ENCODE measurements at places on chromosomes 3 and 15.
A peak's percentile ranks its signal among the peaks of the same experiment; 100 is the strongest.

DNA sequence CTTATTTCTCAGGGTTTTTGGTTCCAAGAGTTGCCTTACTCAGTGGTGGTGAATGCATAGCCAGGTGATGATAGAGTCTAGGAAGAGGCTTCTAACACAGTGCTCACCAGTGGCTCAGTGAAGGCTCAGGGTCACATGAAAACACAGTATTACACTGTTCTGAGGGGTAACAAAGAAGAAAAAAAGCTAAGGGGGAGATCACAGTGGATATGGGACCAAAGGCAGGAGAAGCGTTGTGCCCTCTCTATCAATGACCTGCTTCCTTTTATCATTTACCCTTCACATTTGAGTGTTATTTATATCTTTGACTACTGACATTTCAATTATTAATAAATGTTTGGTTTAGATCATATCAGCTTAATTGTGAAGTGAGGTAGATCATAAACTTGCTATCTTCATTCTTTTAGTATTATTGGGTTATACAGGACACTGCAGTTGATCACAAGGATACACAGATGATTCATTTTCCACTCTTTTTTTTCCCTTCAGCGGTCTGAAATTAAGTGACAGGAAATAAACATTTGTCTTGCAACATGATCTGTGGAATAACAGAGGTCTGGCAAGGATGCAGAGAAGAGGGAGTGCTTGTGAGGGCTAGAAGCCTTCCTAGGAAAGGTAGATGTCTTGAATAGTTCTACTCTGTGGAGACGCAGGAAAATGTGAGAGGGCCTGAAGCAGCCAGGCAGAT is 171.7 kb downstream of the C3orf38 start:
- DNase-seq = no peak

GRCh38 chr3:187210545-187211327 is 13.4 kb downstream of the RTP1 start:
- no peak for DNase-seq

DNA sequence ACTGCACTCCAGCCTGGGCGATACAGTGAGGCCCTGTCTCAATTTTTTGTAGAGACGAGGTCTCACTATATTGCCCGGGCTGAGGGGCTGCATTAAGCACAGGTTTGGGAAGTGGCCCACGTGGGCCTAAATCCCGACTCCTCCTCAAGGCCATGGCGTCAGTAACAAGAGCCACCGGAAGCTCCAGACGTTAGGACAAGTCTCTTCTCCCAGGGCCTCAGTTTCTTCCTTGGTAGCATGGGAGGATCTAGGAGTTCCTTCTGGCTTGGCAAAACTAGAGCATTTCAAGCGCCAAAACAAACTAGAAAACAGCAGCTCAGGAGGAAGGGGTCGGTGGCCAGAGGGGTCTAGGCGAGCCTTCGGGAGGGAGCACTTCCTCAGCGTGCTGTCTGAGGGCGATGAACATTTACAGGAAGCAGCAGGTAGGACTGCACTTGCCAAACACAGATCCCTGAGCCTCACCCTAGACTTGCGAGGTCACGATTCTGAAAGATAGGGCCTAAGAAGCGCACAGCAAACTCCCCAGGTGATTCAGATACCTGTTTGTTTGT is 536 bp downstream of the SNAPC5 start:
- no peak for DNase-seq

DNA sequence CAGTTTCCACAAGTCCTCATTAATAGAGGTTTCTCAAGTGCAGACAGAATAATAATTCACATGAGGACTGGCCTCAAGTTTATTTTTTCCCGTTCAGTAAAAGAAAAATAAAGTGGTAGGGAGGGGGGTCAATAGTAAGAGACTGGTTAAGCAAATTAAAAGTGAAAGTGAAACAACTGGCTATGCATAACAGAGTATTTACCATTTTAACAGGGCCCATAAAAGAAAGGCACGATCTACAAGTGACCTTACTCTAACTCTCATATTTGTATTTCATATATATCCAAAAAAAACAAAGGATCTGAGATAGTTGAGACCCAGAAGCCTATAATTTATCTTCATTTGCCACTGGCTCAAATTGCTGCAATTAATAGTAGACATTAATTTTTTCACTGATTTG is 686.3 kb downstream of the NTRK3 start:
- DNase-seq = no peak

DNA sequence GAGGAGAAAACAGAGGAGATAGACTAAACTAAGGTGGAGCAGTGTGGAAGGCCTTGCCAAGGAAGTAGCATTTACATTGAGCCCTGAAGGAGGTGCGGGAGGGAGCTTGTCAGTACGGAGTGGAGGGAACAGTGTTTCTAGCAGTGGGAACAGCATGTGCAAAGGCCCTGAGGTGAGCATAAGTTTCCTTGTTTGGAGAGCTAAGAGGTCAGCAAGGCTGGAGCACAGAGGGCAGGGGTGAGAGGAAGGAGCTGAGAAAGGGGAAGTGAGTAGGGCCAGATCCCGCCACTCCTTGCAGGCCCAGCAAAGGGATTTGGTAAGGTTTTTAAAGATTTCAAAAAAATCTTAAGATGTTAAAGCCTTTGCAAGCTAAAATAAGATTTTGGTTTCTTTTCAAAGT is 70.1 kb downstream of the HMCES start:
- DNase-seq = no peak

DNA sequence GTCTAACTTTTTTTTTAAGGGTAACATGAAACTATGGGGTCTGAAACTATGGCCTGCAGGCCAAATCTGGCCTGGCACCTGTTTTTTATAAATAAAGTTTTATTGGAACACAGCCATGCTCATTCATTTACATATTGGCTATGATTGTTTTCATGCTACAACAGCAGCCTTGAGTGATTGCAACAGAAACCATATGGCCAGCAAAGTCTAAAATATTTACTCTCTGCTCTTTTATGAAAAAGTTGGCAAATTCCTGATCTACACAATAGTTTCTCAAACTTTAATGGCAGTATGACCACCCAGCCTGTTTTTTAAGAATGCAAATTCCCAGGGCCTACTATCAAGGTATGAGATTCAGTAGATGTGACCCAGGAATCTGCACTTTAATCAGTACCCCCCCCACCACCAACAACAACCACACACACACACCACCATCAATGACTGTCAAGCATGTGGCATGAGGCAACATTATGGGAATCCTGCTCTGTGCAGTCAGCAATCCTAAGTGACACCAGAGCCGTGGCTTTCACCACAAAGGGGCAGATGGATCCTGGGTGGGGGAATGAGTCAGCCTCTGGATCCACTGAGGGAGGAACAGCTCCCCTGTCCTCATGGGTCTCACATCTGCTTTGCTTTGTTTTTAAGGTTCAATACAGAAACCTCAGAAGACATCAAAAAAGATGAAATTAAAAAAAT is 142.8 kb downstream of the NTRK3 start:
- no peak for DNase-seq

GRCh38 chr3:197456261-197457091 is 99.3 kb downstream of the BDH1 start:
- DNase-seq = no peak

- DNase-seq = no peak
Observed at GRCh38 chr3:152499791-152500385, 231.2 kb downstream of the MBNL1 start.

- peak; percentile 84 for DNase-seq
Observed at GRCh38 chr3:126083913-126084767, at the start of gene SLC41A3. SLC41A3 (minus strand) TSS chr3:126084124; CDS start chr3:126068219, 15,905 bp downstream.

DNA sequence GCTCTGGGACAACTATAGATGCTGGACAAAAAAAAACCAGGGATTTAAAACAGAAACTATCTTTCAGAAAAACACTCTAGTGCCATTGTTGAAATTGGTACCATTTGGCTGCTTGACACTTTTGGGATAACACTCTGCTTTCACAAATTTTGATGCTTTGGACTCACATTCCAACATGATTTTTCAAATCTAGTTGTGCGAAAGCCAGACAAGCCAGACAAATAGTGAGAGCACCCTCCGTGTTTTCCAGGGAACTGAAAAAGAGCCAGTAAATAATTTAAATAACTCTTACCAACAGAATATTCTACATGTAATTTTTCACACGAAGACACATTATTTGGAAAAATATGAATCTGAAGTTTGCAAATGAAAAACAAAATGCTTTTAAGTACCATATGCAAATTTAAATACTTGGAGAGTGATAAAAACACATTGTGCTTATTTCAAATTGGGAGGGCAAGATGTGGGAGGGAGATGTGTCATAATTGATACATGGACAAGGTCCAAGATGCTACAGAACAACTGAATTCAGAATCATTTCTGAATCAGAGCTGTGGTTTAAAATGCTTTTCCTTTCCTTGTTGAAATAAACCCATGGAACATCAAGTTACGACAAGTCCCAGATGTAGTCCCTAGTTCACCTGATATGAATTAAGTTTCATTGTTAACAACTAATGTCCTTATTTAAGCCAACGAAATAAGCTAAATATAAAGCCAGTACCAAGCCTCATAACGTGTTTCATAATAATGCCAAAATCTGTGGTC is 144.2 kb upstream of the SOX2 start:
- DNase-seq = no peak

GRCh38 chr15:75454471-75455378 is 3.2 kb upstream of the SIN3A start:
- DNase-seq = peak; percentile 64

GRCh38 chr15:85854345-85855097 is 59.8 kb upstream of the KLHL25 start:
- peak; percentile 13 for DNase-seq

DNA sequence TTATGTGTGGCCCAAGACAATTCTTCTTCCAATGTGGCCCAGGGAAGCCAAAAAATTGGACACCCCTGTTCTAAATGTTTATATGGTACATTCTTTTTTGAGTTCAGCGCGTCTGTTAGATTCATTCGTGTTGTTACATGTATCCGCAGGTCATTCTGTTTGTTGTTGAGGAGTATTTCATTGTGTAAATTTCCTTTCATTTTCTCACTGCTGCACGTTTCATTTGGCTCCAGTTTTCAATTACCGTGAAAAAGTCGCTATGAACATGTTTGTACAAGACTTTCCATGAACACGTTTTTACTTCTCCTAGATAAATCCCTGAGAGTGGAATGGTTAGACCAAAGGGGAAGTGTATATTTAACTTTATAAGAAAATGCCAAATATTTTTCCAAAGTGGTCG is 7.5 kb upstream of the OPA1 start:
- DNase-seq = no peak

- no peak for DNase-seq
Observed at GRCh38 chr15:29437888-29438702, 168.5 kb upstream of the NSMCE3 start.

DNA sequence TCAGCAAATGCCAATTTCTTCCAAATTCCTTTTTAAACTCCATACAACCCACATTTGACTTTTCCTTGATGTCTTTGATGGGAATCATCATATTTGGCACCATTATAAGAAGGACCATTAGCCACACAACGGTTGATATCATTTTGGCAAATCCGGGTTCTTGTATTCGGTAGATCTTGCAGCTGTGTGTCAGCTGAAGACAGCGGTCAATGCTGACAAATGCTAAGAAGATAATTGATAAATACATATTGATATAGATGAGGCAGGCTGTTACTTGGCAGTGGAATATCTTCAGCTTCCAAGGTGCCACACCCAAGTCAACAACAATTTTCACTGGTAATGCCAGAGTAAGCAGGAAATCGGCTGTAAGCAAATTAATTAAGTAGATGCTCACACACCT is 4.2 kb downstream of the GPR171 start:
- no peak for DNase-seq

DNA sequence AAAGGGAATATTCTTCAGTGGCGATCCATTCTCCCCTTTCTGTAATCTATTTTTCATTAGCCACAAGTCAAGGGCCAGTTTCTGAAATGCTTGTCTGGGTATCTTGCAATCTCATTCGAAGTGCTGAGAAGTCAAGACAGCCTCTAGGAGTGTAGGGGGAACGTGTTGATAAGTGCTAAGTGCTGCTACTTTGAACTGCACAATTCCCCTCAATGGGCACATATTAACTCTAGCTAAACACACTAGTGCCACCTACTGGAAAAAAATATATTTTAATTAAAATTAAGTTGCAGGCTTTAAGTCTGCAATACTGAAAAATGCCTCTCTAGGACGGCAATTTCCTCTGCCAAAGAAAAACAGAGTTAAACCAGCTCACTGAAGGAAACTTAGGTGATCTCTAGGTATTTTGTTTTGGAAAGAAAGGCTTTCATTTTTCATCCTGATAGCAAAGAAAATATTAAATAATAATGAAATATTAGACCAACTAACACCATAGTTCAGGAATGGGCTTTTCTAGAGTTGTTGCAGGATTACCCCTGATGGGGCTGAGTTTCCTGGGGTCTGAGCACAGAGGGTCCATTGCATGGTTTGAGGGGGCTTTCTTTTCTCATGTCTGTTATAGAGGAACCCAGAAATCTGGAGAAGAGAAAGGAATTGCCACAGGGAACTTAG is 181.9 kb upstream of the KBTBD8 start:
- peak; percentile 67 for DNase-seq

DNA sequence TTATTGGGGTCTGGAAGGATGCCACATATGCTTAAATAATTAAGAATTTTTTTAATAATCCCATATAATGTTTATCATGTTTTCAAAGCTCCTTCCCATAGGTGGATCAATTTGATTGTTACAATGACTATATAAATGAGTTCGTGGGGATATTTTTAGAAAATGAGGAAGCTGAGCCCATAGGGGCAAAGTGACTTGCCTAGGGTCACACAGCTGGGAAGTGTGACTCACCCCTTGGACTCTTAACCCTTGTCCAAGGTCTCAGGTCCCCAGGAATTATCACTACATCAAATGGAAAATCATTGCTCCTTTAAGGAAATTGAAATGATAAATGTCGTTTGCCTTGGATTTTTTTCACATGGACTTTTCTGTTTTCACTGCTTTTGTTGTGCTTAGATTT is 161.2 kb upstream of the RGMA start:
- no peak for DNase-seq

GRCh38 chr3:111653766-111654165 is 58.6 kb upstream of the ZBED2 start:
- DNase-seq = no peak

DNA sequence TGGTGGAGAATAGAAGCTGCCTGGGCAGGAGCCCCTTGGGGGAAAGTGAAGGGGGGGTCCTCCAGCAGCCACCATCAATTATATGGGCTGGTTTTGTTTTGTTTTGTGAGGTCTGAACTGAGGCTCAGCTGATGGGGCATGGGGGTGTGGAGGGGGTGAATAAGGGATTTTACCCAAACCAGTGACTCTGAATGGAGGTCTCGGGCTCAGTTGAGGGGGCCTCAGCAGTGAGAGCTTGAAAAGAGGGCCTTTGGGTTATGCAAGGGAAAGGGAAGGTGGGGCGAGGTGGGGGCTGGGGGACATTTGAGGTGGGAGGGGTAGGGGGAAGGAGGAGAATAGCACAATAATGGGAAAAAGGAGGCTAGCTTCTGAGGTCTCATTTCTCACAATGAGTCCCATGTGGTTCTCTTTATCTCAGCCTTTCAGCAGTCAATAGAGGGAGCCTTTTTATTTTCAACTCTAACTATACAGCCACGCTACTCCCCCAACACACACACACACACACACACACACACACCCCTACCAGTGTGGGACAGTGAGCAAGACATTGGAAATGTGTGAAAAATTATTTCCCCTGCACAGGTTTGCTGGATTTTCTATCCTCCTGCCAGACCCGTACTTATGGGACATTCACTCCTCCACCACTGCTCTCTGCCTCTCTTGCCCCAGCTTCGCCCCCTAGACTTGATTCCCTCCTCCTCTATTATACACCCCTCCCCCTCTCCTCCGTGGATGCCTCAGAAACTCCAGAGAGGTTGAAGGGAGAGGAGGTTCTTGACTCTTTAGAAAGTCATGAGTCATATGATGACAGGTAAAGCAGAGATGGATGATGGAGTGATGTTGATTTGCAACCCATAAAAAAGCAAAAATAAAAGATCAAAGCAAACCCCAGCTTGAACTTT is 96.0 kb downstream of the GTPBP8 start:
- DNase-seq = no peak

- no peak for DNase-seq
Observed at GRCh38 chr3:99639579-99639978, 1.2 kb downstream of the COL8A1 start.

GRCh38 chr3:130266817-130267216 is 78.7 kb upstream of the COL6A5 start:
- no peak for DNase-seq
